ENCODE measurements at places on chromosomes 12 and 14.

DNA sequence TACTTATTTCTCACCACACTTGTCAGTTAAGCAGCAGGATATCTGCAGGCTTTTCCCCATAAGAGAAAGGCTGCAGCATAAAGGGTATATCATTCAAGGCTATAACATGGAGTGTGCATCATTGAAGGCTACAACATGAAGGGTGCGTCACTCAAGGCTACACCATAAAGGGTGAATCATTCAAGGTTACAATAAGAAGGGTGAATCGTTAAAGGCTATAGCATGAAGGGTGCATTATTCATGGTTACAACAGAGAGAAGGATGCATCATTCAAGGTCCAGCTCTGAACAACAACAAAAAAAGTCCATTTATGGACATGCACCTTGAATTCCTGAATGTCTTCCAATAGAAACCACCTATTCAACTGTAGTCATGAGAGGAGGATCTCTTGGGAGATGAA is 32.8 kb upstream of the LUM start:
- DNase-seq = no peak

DNA sequence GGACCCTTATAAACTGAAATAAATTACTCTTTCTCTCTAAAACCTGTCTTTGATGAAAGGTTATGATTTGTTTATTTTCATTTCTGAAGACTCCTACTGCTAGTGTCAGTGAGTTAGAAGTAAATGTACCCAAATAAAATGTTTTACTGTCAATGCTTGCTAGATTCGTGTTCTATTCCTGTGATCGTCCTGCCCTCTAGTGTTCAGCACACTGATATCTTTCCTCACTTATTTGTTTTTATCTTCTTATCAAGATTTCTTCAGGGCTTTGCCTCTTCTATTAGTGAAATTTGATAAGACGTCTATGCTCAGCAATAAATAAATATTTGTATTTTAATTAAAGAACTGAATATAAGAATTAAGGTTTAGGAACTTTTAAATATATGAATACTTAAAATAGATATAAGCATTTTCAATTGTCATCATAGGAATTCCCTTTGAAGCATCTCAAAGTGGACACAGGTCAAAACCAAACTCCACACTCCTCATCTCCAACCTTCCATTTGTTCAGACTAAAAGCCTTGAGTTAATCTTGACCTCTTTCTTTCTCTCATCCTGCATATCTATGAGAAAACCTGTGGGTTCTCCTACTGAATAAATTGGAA is 75.8 kb downstream of the C12orf50 start:
- no peak for DNase-seq

- DNase-seq = no peak
Observed at GRCh38 chr12:42010257-42010656, 134.4 kb downstream of the GXYLT1 start.

- DNase-seq = no peak
Observed at GRCh38 chr12:131112700-131113290, 159.1 kb downstream of the ADGRD1 start.

DNA sequence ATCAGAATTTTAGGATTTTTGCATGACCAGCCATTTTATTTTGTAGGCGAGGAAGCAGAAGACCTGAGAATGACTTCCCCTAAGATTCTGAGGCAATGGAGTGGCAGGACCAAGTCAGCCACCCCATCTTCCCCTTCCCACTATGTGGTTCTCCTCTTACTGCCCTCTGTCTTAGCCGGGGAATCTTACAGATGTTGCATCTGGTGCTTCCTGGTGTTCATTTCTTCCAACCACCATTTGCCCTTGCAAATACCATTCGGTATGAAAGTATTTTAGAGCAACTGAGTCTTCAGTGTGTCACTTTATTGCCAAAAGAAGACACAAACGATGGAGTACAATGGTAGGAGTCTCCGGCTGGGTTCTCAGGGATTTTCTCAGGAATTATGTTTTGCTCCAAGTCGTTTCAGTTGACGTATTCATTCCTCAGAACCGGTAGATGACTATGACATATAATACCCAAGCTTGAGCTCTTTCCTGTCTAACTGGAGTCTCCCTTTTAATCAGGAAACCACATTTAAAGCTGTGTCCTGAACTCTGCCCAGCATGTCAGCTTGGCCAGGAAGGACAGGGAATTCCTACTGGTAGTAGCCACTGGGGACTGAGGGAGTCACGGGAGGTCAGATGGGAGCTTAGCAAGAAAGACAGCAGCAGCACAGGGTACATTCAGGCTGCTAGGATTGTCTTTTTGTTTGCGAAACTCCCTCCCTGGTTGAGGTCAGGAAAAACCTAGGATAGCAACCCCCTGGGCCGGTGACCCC is 87.0 kb downstream of the SAMD4A start:
- DNase-seq = no peak

GRCh38 chr12:108649126-108649525 is 15.4 kb upstream of the SELPLG start:
- DNase-seq = peak; percentile 61

GRCh38 chr14:94117856-94118255 is 7.3 kb downstream of the IFI27 start:
- no peak for DNase-seq

DNA sequence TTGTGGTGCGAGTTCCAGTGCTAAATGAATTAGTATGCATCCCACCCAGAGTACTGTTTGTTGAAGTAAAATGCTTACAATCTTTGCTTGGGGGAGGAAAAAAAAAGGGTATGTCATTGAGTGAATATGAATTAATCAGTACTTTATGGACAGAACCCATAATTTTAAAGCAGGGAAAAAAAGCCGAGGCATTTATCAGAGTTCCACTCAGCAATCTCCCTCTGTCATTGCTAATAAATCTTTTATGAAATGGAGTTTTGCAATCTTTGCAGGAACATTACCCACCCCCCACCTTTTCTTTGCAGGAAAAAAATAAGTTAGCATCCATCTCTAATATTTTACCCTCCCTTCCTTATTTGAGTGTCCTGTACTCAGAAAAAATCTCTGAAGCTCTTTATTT is 127.9 kb upstream of the TMPO start:
- no peak for DNase-seq

- DNase-seq = no peak
Observed at GRCh38 chr12:108559748-108560147, 1.2 kb downstream of the SART3 start.

GRCh38 chr14:36478782-36479181 is 41.2 kb downstream of the NKX2-1 start:
- DNase-seq = no peak

GRCh38 chr12:14849661-14850060 is 6.3 kb upstream of the ART4 start:
- no peak for DNase-seq

DNA sequence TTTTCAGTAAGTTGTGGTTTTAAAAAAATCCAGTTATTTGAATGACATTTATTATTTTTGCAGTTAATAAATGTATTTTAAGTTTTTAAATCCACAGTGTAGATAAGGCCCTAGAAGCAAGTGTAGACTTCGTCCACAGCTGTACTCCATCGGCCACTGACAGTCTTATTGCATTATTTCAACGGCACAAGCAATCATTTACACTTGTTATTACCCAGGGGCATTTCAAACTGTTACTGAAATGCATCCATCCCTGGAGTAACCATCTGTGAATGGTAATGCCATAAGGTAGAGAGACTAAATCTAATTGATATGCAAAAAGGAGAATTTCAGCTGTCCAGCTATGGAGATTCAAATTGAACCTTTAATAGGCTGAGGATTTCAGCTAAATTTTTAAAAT is 48.4 kb downstream of the BICD1 start:
- no peak for DNase-seq

- DNase-seq = no peak
Observed at GRCh38 chr12:20601668-20602280, 93.4 kb upstream of the SLCO1C1 start.

- DNase-seq = no peak
Observed at GRCh38 chr12:8499616-8500015, 13.7 kb upstream of the CLEC4D start.

- no peak for DNase-seq
Observed at GRCh38 chr14:74275241-74275841, 27.4 kb downstream of the ABCD4 start.

DNA sequence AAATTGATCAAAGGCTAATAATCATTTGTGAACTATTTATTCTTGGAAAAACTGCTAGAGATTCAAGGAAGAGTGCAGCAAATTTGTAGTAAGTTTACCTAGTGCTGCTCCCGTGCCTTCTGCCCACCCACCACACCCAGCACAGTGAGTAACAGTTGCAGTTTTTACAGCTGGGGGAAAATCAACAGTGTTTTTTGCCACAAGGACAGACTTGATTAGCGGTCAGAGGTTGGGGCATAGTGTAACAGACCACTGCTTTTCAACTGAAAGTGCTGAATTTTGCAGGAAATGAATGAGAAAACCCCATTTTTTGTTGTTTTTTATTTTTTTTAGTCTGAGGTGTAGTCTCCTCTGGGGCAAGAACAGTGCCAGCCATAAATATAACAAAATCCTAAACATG is 7.5 kb upstream of the KLRK1 start:
- DNase-seq = no peak

- DNase-seq = no peak
Observed at GRCh38 chr14:103260629-103261124, 73.4 kb upstream of the EIF5 start.

DNA sequence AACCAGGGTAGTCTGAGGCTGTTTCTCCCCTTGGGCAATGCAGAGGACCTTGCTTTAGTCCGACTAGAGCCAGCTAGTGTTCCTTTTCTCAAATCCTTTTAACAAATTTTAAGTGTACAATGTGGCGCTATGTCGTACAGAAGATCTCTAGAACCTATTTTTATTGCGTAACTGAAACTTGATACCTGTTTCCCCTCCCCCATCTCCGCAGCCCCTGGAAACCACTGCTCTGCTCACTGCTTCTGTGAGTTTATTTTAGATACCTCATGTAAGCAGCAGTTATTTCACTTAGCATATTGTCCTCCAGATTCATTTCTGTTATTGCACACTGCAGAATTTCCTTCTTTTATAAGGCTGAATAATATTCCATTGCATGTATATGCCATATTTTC is 1092.3 kb downstream of the AACS start:
- DNase-seq = no peak

DNA sequence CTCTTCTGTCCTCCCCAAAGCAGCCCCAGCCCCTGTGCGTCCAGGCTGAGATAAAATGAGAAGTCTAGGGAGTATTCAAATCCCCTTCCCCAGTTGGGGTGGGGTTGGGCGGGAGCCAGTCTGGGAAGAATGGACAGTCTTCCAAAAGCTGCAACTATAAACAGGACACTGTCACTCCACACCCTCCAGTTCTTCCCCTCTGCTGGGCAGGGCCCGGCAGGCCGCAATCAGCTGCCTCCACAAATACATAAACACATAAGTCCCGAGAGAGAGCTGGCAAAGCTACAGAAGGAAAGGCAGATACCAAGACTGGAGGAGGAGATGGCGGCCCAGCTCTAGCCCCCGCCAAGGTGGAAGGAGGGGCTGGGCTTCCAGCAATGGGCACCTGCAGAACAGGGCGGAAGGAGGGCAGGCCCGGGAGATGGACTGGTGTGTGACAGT is 12.7 kb downstream of the LTBP2 start:
- no peak for DNase-seq

GRCh38 chr14:78363008-78363407 is 192.8 kb downstream of the NRXN3 start:
- no peak for DNase-seq

DNA sequence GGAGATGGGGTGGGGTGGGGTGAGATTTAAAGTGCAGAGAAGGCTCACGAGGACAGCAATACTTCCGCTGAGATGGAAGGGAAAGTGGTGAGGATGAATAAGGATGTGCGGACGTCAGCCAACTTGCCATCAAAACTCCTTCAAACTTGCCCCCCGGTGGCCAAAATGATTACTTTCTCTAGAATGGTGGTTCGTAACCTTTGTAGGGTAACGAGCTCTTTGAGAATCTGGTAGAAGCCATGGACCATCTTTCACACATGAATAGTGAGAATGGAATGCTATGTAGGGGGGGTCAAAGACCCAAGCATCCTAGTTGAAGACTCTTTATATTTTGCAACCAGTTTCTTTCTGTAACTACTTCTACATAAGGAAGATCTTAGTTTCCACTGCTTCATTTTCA is 245.9 kb upstream of the DDHD1 start:
- DNase-seq = no peak

DNA sequence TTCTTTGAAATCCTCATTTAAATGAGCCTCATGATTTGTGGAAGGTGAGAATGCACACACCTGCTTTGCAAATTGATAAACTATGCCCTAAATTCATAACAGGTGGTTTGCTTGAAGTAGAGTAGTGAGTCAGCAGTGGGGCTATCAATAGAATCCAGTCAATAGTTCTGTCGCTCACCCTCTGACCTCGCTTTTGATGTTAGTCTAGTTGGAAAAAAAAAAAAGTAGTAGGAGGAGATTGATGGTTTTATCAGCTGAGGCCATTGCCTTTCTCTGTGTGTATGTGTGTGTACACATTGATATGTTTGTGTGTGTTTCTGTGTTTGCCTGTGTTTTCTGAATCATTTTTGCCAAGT is 267.3 kb downstream of the SNAPC1 start:
- no peak for DNase-seq

DNA sequence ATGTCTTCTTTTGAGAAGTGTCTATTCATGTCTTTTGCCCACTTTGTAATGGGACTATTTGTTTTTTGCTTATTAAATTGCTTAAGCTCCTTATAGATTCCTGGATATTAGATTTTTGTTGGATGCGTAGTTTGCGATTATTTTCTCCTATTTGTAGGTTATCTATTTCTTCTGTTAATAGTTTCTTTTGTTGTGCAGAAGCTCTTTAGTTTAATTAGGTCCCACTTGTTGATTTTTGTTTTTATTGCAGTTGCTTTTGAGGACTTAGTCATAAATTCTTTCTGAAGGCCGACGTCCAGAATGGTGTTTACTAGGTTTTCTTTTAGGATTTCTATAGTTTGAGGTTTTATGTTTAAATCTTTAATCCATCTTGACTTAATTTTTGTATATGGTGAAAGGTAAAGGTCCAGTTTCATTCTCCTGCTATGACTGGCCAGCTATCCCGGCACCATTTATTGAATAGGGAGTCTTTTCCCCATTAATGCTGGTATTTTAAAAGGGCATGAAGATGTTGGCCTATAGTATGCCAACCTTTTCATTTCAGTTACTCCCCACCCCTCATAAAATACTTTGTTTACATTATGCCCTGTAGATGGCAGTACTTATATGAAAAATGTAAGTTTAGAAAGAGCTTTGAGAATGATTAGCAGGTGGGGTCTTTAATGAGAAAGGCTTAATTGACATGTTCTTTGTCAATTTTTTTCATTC is 62.9 kb upstream of the PSMA6 start:
- DNase-seq = no peak

All from T-helper 2 cell (primary cell).